Hematopoietic multipotent progenitor cell treated with erythropoietin and hydrocortisone succinate and interleukin-3 and kit ligand, for 8 days (in vitro differentiated cells): ENCODE measurements at places on chromosomes 6 and 20.

DNA sequence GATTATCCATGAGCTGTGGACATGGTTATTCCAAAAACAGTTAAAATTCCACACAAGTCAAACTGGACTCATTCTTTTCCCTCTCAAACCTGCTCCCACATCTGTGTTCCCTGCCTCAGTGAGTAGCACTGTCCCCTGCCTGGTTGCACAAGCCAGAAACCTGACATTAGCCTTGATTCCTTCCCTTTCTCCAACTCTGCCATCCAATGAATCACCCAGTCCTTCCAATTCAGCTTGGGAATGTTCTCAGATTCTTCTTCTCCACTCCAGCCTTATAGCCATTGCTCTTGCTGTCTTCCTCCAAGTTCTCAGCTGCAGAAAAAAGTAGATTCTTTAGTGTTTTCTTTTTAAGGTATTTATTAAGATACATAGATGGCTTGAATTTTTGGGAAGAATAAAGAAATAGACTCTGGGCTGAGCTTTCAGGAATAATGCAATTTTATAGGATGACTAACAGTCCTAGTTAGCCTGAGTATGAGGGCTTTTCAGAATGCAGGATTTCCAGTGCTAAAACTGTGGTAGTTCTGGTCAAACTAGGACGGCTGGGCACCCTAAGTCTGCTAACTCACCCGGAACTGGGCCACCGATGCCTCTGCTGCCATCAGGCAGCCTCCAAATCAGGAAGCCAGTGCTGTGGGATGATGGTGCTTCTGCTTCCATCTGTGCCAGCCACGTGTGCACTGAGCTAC, 18.2 kb upstream of the SASH1 start:
- DNase-seq = no peak

DNA sequence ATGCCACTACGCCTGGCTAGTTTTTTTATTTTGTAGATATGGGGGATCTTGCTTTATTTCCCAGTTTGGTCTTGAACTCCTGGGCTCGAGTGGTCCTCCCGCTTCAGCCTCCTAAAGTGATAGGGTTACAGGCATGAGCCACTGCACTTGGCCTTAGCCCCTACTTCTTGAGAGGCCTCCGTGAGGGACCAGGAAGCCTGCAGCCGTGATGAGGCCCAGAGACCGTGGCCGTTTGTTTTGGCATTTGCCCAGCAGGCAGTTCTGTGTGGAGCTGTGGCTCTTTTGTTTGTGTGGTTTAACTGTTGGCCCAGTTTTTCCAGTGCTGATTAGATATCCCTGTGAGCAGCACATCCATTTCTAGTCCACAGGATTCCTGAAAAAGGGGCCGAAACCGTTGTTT, 39.8 kb downstream of the SRSF3 start:
- DNase-seq = peak; percentile 66

DNA sequence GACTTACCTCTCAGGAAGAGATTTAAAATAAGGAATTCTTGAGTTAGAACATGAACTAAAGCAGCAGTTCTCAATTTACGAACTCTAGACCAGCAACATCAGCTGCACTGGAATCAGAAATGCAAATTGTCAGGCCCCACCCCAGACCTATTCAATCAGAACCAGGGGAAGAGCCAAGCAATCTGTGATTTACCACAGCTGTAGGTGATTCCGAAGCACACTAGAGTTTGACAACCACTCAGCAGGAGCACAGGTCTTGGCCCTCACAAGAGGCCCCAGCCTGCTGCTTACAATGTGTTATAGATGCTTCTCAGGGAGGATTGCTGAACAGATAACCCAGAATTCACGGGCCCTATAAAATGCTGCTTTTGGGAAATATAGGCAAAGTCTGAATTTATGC, 279.2 kb downstream of the PTPRK start:
- DNase-seq = no peak

DNA sequence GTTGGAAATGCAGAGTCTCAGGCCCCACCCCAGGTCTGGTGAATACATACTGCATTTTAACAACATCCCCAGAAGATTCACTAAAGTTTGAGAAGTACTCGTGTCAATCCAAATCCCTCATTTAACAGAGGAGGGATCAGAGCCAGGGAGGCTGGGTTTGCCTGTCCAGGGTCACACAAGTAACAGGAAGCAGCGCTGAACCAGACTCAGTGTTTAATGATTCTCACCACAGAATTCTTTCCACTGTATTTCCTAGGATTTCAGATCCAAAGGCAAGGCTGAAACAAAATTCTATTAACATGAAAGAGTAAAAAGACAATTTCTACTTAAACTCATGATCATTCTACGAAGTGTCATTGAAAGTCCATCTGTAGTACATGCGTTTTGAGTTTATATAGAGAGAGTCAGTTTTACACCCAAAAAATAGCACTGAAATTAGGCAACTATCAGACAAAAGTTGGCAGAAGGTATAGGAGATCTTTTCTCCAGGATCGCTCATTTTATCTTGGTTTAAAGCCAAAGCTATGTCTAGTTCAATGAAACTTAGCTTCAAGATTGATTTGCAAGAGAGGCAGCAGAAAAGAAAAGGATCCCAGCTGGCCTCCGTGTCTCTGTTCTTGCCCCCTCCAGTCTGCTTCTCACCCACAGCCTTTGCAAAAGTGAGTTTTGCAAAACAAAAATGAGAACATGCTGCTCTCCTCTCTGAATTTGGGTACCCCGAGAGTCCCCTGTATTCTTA, 6.0 kb upstream of the AGPAT4 start:
- no peak for DNase-seq

GRCh38 chr20:23225407-23226060, 125.1 kb upstream of the NXT1 start:
- peak; percentile 46 for DNase-seq

- DNase-seq = no peak
Observed at GRCh38 chr20:61355585-61355984, 103.5 kb downstream of the CDH4 start.

DNA sequence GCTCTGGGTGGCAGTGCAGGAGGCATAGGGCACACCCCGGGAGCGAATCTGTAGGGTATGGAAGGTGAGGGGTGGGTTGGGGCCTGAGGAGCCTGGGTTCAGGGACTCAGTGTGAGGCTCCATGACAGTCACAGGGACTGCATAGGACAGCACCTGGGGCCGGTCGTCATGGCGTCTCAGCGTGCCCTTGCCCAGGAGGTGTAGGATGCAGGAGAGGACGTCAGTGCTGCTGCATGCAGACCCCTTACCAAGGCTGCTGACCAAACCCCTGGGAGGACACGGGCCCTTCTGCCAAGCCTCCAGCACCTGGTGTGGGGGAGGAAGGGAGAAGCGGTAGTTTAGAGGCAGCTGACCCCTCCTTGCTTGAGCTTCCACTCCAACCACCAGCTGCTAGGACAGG, 15.9 kb downstream of the CUL7 start:
- no peak for DNase-seq

GRCh38 chr20:64076061-64076997, 3.0 kb downstream of the RGS19 start:
- no peak for DNase-seq

GRCh38 chr6:167113047-167113754, 9.7 kb upstream of the CCR6 start:
- DNase-seq = no peak

DNA sequence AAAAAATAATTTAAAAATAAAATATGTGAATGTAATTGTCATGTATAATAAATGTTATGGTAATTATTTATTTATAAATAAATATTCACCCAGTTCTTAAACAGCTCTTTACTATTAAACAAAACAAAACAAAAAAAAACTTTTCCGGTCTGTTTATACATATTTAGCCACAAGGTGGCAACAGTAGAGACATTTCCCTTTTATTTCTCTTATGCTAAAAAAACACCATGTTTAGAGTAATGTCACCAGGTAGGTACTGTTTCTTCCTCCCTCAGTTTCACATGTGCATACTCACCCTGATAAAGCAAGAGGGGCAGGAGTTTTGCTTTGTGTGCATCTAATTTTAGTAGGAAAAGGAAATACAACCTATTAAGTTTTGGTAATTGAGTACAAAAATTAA, 610.4 kb upstream of the IMPG1 start:
- DNase-seq = peak; percentile 37

DNA sequence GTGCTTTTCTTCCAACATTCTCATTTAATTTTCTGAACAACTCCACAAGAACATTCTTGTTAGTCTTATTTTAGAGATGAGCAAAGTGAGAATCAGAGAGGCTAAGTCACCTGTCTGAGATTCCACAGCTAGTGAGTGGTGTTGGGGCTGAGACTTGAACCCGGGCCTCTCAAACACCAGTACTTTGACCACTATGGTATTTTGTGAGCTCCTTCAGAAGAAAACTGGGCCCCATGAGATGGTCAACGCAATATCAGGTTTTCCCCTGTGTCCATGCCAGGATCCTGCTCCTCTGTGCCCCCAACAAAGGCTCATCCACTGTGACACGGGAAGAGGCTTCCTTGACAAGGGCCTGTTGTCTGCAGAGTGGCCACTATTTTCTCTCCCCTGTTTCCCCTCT, 51.9 kb downstream of the MAFB start:
- DNase-seq = no peak

DNA sequence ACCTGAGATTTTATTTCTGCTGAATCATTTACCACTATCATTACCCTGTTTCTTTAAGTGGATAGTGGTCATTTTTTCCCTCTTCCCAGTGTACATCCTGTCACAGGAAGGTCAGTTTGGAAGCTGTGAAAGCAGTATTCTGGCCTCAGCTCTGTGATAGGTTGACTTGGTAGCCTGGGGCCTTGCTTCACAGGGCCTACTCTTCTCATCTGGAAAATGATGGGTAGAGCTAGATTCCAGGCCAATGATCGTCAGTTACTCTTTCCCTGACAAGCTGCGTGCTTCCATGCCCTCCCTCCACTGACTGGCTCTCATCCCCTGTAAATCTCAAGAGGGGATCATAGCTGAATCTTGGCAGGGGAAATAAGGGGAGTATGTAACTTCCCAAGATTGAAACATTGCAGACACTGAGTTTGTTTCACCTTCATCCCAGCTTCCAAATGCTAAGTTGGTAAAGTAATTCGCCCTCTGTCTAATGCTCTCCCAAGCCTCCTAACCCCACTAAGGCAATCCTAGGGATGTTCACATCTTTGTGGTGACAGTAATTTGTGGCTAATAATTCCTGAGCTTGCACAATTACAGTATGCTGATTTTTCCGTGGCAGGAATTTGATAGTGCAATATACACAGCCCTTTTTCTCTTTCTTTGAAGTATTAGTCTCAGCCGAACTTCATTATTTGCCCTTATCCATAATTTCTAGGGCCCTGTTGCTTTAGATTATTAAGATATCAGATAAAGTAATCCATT, 51.2 kb downstream of the VAPB start:
- no peak for DNase-seq

GRCh38 chr6:5482619-5483018, 221.3 kb downstream of the FARS2 start:
- DNase-seq = no peak

DNA sequence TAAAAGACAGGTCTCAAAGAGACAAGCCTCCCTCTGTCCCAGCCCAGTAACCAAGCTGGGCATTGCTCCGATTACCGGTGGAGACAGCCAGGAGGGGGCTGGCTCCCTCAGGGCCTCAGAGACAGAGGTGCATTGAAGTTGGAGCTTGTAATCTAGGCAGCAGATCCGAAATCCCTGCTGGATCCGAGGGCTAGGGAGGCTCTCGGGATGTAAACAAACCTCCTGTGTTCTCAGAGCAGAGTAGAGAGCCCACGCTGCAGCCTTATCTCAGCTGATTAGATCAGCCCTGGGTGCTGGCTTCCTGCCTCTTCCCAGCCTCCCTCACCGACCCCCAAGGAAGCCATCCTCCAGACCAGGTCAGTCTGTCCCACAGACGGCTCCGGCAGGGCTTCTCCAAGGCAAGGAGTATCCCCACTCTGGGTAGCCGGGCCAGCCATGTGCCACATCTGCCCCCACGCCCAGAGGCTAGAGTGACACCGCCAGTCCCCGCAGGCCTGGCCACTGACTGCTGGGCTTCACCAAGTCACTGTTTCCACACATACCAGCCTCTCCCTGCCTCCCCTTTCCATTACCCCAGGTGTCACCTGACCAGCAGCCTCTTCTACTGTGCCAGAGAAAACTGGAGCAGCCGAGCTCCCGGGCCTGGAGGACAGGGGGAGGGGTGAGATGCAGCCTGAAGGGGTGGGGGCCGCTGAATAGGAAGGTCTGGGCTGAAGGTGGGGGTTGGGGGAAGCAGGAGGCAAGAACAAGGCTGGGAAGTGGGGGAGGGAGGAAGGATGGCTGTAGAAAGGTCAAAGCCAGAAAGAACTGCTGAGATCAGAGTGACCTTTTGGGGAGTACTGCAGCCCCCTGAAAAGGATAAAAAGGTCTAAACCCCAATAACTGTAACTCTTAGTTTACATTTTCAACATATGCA, 6.0 kb downstream of the SDC4 start:
- no peak for DNase-seq

GRCh38 chr6:33787954-33788693, 806 bp downstream of the LEMD2 start:
- peak; percentile 61 for DNase-seq

DNA sequence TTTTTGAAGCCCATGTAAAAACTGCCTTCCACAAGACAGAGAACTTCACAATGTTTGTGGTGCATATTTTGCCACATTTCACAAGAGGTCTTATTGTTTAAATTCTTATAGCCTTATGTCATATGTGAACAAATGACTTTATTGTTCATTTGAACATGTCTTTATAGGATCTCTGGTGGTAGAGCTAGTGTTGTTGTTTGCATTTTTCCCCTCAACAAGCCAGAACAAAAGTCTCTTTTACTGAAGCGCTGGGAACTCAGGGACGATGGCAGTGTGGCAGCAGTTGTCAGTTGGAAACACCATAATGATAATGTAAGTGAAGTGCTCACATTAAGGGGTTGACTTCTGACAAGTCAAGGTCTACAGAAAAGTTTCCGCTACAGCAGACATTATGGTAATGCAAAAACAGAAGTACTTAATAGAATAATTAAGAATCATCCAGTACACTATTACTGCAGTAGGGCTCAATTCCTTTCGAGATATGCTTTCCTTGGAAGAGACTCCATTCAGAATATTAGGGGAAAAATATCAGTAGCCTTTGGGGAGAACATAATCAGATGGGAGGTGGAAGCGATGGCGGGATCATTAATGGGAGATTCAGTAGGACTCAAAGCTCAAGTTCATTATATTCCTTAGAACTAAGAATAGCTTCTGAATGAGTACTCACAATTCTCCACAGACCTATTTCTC, 180.0 kb downstream of the GJA10 start:
- DNase-seq = no peak

DNA sequence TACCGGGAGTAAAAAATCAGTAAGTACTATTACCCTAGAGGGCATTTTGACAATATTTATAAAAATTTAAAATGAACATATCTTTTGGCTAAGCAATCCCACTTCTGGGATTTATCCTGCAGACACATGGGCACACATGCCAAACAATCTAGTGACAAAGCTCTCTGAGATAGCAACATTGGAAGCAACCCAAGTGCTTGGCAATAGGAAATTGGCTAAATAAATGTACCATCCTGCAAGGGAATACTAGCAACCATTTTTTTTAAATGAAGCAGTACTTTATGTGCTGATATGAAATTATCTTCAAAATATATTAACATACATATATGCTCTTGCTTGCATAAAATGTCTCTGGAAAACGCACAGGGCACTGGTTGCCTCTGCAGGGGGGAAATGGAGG, 133.8 kb downstream of the SNX5 start:
- DNase-seq = no peak

GRCh38 chr6:169397684-169398083, 144.0 kb upstream of the THBS2 start:
- DNase-seq = no peak
